ENCODE measurements at places on chromosomes 1 and 21.

DNA sequence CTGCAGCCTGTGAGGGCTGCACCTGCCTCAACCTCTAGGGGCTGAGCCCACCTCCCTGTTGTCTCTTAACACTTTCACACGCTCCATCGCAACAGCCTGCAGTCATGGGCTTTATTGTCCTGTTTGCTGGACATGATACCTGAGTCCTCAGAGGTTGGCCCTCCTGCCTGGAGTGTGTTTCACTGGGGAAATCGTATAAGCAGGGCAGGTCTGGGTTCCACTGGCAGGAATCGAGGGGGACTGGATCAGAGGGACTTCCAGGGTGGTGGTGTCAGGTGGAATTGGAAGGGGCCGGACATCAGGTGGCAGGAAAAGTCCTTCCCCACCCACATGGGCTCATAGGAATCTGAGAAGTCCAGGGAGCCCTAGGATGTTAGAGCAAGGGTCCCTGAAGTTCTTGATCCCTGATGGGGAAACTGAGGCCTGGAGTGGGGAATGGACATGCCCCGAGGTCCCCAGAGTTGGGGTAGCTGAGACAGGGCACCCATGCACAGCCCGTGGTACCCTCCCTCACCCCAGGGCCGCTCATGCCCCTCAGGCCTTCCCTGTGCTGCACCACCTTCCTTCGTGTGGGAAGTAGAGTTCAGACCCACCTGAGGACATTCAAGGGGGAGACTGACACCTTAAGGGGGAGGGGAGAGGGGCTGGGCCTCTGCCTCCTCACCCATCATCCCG is 66.6 kb downstream of the PIK3CD start:
- DNase-seq, result no peak

GRCh38 chr1:209207126-209207700 is 376.3 kb upstream of the CAMK1G start:
- no peak for DNase-seq

GRCh38 chr1:153883223-153883622 is 39.5 kb downstream of the GATAD2B start:
- DNase-seq, result no peak

GRCh38 chr1:119773711-119774241 is 5.1 kb upstream of the HMGCS2 start:
- DNase-seq, result no peak

- DNase-seq, result no peak
These were observed 666 bp upstream of the BEND5 start for GRCh38 chr1:48777219-48777895.

- DNase-seq, result no peak
These were observed 66.2 kb downstream of the ERI3 start for GRCh38 chr1:44288883-44289282.

DNA sequence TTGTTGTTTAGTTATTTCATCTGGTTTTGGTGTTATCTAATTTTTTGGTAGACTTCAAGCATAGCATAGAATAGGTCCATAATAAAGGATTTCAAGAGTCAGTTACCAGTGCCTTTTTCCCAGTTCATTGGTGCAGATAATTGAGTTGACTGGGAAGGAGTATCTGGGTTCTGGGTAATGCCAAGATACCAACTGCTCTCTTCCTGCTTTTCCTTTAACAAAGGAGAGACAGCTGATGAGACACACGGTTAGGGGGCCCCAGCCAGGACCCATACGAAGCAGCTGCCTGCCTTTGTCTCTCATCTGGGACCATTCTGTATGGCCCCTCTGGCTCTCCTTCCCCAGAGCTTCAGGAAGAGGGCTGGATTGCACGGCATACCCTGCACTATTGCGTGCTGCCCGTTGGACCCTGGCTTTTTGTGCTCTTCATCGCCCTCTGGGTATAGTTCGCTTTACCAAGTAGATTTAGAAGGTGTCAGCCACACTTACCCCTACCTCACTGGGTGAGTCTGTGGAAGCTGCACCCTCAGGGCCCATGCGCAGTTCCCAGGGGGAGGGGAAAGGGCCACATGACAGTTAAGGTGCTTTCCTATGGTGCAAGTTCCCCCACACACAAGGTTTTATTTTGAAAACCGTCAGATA is 7.0 kb downstream of the NAV1 start:
- no peak for DNase-seq
